Cardiac septum (tissue), 1 donor: ENCODE measurements at places on chromosomes 2 and 18. TPM values are rescaled to one million over a fixed set of nuclear protein-coding genes. Genes with fewer than 3 reads are reported as not detected.

DNA sequence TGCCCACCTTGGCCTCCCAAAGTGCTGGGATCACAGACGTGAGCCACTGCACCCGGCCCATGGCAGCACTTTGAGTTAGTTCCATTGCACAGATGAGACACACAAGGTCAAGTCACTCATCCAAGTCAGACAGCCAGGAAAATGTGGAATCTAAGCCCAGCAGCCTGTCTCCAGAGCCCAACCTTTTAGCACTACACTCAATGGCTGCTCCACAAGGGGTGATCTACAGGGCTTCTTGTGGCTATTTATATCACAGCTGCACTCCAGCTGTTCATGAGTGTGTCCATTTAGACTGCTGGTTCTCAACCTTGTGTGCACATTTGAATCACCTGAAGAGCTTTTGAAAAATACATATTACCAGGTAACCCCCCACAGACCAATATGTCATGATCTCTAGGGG is 72.9 kb upstream of the RPL31 start:
- DNase-seq: no peak

- no peak for DNase-seq
These were observed 52.9 kb downstream of the DCDC2C start for GRCh38 chr2:3756306-3756705.

DNA sequence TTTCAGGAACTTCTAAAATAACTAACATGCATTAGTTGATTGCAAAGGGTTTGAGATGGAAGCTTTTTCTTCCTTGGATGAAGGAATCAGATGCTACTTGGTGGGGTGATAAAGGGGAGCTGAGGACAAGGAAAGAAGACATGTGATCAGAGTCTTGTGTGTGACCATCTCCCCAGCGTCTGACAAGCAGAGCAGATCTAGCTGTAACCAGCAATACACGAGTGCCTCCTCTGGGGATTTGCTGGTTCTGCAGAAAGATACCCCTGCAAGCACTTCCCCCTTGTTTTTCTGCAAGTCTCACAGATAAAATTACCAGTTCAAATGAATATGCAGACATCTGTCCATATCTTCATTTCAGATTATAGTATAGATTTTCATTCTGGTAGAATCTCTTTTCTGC is 2.7 kb downstream of the CDH7 start:
- no peak for DNase-seq

GRCh38 chr2:66434679-66435548 is at the start of gene MEIS1:
MEIS1 (plus strand) TSS chr2:66435125; CDS start chr2:66435857, 732 bp downstream.
- DNase-seq: peak; percentile 94

DNA sequence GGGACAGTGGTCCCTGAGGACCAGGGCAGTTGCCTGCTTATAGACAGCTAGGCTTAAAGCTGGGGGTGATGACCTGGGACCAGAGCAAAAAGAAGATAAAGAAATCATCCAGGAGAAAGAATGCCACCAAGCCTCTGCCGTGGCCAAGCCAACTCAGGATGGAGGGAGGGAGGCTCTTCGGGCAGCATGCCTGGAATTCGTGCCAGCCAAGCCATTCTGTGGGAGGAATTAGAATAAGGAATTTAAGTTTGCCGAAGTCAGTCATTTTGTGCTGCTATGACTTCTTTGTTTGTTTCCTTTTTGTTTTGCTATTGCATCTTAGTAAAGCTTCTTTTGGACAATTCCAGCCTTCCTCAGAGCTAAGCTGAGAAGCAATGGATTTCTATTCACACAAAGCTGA is 124.1 kb downstream of the EN1 start:
- DNase-seq: no peak

GRCh38 chr18:78625847-78626246 is 353.8 kb upstream of the SALL3 start:
- DNase-seq: no peak

DNA sequence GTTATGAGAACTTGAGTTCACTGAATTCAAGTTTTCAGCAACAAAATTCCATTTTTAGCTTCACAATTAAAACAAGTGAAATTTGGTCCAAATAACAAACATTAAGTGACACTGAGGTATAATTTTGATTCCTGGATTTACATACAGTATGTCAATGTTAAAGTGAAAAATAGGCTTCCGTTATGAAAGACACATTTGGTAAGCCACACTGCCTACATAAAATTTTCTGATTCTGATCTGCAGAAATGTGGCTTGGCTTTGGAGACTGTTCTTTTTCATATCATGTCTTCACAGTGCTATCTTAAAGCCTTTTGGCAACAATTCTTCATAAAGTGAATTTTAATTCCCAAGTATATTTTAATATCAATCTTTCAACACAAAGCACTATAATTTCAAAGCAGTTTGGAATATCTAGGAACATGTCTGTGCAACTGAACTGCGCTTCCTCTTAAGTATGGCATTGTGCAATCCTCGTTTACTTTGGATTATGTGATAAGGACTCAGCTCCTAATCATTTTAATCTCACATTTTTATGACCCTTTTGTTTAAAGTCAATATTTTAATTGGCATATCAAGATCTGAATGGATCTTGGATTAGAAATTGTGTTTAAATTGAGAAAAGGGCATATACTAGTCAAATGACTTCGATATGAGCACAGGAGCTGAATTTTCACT is 60.0 kb downstream of the RBMS1 start:
- DNase-seq: no peak

GRCh38 chr2:68256093-68256450 is 3.7 kb upstream of the PPP3R1 start:
- no peak for DNase-seq

DNA sequence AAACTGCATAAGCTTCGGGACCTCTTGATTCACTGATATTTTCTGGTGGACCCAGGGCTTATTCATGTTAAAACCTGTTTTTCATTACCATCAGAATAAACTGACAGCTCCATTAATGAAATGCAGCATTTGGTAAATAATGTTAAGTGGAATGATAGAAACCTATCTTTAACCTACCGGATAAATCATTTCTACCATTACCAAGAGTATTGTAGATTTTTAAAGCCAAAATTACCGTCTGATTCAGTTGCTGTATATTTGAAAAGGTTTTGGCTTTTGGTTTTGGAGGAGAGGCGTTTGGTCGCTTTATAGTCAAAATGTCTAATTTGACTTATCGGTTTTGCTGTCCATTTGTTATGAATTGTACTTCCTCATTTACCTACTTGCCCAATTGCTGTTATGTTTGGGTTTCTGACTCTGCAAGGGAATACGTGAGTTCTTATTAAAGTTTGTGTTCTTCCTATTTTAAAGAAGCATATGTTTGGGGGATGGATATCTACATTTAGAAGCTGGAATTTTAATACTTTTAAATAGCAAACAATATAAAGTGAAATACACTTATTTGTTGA is 1.0 kb upstream of the CUL3 start:
- DNase-seq: no peak

DNA sequence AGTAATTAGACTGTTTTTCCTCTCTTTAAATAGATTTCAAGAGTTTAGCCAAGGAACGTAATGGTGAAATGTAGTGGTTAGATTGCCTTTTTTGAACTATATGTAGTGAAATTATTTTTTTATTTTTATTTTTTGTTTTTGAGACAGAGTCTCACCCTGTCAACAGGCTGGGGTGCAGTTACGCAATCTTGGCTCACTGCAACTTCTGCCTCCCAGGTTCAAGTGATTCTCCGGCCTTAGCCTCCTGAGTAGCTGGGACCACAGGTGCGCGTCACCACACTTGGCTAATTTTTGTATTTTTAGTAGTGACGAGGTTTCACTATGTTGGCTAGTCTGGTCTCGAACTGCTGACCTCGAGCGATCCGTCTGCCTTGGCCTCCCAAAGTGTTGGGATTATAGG is 60.8 kb downstream of the BIRC6 start:
- DNase-seq: no peak

GRCh38 chr18:71079606-71080005 is 790.8 kb downstream of the SOCS6 start:
- DNase-seq: no peak

DNA sequence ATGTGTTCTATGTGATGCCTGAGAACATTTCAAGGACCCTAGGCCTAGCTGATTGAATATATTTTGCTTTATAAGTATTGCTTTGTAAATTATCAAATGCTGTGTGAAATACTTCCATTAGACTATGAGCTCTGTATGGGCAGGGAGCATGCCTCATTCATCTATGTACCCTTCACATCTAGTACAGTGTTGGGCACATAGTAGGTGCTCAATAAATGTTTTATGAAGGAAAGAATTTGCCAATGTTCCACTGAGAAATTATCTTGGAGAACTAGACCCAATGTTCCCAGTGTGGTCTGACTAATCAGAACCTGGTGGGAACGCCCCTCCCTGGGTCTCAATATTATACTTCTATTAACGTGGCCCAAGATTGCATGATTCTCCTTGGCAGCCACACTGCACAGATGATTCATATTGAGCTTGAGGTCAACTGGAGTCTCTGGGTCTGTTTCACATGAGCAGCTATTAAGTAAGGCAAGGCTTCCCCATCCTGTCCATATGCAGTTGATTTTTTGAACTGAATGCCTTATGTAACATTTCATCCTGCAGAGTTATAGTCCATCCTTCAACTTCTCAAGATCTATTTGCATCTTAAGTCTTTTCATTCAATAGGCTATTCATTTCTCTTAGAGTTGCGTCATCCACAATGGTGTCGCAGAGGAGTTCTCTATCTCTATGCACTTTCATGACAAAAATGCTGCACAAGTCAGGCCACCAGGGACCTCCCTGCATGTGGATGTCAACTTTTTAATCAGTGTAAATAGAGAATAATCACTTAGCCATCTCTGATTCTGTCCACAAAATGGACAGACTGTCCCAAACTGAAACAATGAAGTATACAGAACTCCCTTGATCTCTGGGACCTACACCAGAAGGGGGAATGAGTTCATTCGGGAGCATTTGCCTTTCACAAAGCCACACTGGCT is 257.6 kb downstream of the CYP26B1 start:
- DNase-seq: peak; percentile 36

DNA sequence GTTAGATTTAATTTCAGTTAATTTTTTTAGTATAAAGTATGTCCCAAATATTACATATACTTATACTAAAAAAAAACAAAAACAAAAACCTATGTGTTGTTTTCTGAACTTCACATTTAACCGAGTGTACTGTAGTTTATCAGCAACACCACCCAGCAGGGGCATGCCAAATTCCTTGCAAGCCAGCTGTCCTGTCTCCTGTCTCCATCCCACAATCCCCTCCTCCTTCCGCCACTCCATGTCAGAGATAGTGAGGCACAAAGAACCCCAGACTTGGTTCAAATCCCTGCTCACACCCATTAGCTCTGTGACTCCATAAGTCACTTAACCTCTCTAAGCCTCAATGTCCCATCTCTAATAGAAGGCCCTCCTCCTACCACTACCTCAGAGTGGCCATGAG is 9.4 kb downstream of the CHST10 start:
- DNase-seq: no peak

GRCh38 chr2:141399270-141399669 is 731.5 kb downstream of the LRP1B start:
- DNase-seq: no peak

DNA sequence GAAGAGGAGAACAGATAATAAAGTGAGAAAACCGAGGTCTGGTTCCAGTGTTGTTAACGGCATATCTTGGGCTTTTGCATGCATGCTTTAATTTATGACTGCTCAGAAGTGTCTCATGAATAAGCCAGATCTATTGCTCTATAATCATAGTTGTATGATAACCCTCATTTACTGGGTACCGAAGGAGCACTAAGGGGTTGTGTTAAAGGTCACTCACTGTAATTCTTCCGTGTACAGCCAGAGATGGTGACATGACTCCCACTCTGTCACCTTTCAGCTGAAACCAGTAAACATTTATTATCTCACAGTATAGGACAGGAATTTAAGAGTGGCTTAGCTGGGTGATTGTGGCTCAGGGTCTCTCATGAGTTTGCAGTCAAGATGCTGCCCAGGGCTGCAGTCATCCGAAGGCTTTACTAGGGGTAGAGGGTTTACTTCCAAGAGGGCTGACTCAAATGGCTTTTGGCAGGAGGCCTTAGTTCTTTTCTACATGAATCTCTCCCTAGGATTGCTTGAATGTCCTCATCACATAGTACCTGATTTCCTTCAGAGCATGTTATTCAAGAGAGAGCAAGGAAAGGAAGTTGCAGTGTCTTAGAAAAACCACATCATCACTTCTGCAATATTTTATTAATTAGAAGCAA is 107.0 kb downstream of the NAB1 start:
- no peak for DNase-seq

GRCh38 chr2:238247002-238247822 is 7.4 kb upstream of the HES6 start:
- DNase-seq: no peak

DNA sequence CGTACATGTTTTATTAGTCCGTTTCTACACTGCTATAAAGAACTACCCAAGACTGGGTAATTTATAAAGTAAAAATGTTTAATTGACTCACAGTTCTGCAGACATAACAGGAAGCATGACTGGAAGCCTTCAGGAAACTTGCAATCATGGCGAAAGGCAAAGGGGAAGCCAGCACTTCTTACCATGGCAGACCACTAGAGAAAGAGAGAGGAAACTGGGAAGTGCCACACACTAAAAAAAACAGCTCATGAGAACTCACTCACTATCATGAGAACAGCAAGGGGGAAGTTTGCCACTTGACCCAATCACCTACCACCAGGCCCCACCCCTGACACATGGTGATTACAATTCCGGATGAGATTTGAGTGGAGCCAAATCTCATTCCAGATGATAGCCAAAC is 466.2 kb downstream of the IRS1 start:
- DNase-seq: no peak

GRCh38 chr18:32764611-32765244 is 8.1 kb downstream of the KLHL14 start:
- DNase-seq: no peak

DNA sequence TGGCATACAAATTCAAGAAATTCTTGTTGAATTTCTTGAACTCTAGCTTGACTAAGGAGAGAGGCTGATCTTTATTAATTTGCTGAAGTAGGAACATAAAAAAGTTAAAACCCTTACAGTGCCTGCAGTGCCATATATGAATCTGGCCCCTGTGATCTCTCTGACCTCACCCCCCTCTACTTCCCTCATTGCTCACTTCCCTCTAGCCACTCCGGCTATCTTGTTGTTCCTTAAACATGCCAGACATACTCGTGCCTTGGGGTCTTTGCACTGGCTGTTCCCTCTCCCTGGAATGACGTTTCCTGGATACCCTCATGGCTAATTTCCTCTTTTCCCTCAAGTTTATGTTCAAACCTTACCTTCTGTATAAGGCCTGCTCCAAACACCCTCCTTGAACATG is 246.3 kb upstream of the SIX2 start:
- no peak for DNase-seq

Gene TMEM247
- total RNA-seq: not detected

Gene KCNG3
- total RNA-seq: not detected

Gene PDCL3
- 26.7 TPM for total RNA-seq

Gene OR6B3
- not detected for total RNA-seq
